ENCODE measurements at places on chromosomes 7 and 10.
A peak's percentile ranks its signal among the peaks of the same experiment; 100 is the strongest.

GRCh38 chr10:100100651-100101184 is 19.0 kb upstream of the CPN1 start:
- peak; percentile 31 for DNase-seq

DNA sequence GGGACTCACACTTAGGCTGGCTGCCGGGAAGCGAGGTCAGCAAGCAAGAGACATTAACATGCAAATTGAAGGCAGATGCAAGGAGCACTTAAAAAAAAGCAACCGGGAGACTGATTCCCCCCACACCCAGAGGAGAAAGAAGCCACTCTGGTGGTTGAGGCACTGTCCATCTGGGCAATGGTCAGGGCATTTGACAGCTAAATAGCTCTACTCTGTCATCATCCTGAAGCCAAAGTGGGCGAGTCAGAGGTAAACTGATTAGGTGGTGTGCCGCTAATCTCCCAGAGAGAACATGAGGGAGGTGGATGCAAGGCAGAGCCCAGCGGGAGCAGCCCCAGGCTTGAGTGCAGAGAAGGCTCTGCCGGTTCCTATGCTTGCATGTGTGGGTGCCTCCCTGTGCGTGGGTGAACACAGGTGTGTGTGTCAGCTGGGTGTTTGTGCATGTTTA is 100.6 kb downstream of the PLXNA4 start:
- DNase-seq, result no peak

DNA sequence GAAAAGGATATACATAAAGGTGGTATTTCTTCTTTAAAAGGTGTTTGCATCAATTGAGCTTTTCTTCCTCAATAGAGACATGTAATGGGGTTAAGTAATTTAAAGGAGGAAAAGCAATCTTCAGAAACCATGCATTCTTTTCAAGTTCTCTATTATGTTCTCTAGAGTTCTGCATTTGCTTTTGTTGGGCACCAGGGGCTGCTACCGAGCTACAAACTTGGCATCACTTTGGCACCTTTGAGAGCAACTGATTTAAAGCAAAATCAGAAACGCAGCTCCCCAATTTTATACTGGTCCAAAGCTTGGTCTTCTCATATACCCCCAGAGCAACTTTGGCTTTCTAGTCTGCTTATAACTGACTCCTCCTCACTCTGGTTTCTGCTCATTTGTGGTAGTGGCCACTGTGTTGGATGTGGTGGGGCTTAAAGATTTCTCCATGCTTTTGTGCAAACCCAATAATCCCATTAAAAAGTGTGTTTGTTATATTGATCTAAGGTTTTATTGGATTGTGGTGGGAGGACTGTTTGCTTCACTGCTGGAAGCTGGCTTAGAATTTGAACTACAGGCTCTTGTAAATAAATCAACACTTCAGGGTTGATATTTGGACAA is 712.1 kb downstream of the PHTF2 start:
- peak; percentile 35 for DNase-seq

DNA sequence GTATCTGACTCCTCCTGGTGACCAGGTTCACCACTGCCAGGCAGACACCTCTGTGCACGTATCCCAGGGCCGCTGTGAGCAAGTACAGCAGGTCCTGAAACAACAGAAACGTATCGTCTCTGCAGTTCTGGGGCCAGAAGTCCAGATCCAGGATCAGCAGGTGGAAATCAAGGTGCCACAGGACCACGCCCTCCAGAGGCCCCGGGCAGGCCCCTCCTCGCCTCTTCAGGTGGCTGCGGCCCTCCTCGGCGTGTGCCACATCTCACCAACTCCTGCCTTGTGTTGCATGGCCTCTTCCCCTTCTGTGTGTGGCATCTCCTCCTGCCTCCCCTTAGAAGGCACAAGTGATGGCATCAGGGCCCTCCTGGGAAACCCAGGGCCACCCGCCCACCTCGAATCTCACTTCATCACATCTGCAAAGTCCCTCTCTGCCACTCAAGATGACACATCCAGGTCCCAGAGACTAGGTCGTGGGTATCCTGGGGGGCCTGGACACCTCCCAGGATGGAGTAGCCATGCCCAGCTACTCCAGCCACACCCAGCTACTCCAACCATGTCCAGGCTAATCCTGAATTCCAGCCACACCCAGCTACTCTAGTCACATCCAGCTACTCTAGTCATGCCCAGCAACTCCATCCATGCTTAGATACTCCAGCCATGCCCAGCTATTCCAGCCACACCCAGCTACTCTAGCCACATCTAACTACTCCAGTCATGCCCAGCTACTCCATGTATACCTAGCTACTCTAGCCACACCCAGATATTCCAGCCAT is 52.6 kb upstream of the DNAAF5 start:
- DNase-seq, result no peak

- no peak for DNase-seq
Observed at GRCh38 chr7:99219185-99219767, 11.4 kb upstream of the KPNA7 start.

DNA sequence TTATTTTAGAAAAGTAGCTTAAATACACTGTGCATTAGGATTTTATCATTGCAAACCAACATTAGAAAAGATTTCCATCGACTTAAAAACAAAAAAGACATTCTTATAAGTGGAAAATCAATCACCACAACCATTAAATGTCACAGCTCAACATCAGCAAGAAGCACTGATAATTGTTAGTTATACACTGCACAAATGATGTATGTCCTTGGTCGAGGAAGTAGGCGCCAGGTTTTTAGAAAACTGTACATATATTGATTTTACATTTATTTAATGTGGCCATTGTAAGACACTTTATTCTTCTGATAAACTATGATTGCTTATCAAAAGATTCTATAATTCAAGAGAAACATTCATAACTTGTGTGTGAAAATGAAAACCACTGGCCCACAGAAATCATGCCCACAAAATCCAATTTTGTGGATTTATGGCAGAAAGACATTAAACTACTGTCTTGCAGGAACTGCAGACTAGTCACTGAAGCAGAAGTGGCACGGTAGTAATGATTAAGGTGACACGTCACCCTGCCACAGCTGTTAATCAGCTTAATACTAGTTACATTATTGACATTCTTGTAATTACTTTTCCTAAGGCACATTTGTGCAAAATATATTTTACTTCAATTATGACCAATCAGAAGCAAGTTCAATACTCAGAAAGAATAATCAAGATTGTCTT is 79.4 kb downstream of the VPS41 start:
- no peak for DNase-seq

DNA sequence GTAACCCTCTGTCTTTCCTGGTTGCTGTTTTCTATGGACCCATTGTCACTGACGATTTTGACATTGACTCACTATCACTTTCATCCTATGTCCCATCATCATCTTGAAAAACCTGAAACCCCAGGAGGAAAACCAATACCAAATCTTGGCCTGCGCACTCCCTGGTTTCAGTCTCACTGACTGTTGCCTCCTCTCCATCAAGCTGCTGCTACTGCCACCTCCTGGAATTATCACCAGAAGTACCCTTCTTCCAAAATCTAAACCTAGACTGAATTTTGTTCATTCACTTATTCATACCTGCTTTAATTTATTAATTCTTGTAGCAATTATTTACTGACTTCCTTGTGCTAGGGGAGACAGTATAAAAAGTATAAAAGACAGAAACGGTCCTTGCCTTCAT is 44.5 kb upstream of the ACBD5 start:
- peak; percentile 34 for DNase-seq

- DNase-seq, result no peak
Observed at GRCh38 chr7:144763291-144763690, 72.6 kb downstream of the TPK1 start.

DNA sequence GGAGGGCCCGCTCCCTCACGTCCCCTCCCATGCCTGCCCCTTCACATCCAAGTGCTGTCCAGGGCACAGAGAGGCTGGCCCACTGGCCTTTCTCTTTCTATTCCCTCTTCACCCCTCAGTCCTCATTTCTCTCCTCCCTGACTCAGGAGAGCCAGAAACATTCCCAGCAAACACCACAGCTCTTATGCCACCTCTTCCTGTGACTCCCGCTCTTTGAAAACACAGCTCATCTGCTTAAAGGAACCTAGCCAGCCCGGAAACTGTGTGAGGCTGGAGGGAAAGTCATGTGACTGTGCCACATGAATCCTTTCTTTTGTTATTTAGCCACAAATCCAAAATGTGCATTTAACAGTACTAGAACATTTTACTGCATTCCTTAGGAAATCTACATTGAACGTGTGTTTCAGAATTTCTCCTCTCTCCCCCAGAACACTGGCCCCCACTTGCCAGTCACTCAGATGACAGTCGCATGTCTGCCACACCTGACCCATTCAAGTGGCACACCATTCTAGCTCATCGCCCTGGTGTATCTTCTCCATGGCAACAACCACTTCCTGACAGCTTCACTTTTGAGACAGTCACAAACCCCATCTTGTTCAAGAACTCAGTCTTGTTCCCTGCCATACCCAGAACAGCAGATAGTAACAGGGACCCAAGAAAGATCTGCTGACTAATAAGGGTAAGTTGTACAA is 42.8 kb downstream of the GRB10 start:
- peak; percentile 57 for DNase-seq

- no peak for DNase-seq
Observed at GRCh38 chr10:113129117-113129516, 179.1 kb downstream of the TCF7L2 start.

DNA sequence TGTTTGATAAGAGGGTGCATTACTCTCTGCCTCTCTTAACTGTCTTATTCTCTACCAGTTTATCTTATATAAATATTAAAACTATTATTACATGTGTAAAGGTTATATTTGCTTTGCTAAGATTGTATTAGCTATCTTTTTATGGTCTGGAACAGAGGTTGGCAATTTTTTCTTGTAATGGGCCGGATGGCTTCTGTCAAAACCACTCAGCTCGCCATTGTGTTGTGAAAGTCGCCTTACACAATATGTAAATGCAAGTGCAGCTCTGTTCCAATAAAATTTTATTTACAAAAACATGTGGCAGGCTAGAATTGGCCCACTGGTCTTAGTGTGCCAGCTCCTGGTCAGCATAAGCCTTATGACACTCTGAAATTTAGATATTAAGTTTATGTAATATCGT is 185.8 kb downstream of the SDK1 start:
- DNase-seq, result no peak

DNA sequence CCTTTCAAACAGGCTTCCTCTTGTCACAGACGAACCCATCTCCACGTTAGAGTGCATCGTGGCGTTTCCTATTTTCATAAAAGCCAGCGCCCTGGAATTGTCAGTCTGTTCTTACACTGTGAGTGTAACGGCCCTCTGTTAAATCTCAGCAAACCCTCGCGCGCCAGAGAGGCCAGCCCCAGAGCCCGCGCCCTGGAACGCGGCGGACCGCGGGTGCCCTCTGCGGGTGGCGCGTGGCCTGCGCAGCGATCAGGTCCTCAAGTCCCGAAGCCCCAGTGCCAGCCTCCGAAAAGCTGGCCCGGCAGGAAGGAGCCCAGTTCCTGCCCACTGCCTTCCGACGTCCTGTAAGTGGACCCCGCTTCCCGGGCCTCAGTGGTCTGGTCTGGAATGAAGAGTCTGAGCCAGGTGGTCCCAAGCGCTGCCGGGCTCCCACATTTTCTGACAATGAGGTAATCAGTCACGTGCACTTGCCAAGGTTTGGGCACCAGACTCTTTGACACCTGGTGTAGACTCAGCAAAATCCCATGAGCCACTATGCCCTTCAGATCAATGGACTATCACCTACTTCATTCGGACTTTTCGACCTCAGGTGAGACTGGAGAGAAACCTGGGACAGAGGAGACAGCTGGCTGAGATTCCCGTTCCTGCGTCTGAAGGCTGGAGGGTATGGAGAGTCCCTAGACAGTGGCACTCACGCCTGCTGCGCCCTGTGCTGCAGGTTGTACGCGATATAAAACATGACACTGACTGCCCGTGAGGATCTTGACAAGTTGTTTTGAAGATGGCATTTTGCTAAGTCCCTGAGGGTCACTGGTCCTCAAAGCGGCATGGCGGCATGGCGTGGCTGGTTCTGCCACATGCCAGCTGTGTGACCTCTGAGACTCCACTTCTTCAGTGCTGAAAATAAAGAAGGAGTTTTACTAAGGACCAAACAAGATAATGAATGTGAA is 109.4 kb upstream of the LANCL2 start:
- peak; percentile 81 for DNase-seq

DNA sequence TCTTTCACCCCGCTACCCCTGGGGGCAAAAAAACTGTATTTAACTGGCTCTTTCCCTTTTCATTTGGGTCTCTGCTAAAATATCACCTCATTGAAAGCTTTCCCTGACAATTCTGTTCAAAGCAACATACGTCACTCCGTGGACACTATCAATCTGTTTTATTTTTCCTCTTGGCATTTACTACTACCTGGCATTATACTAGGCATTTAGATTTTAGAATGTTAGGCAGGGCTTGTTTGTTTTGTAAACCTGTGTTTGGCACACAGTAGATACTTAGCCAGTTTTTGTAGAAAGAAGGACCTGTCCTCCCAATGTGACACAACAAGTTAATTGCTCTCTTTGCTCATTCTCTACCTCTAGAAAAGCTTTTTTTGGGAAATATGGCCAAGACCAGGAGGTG is 26.5 kb upstream of the PDK4 start:
- no peak for DNase-seq

DNA sequence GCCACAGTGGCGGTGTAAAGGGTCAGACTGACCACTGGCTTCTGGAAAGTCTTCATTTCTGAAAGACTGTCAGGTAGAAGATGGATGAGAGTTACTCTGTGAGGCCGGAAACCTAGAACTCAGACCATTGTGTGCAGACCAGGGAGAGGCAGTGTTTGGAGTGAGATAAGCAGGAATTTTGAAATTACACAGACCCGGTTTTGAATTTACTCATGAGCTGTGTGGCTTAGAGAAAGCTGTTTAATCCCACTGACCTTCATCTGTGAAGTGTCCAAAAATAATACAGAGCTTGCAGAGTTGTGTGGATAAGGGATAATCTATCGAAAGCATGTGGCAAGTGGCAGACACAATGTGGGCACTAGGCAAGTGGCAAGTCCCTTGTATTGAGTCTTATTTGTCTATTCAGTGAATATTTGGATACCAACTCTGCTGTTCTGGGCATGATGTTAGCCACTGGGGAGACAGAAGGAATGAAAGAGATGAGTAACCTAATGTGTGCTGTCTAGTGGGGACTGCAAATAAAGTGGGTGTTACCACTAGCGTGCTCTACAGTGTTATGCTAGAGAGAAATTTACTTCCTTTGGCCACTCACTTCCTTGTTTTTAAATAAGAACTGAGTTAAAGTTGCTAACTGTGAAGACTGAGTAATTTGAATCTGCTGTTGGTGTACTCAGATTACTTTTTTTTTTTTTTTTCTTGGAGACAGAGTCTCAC is 69.4 kb downstream of the KIAA1217 start:
- DNase-seq, result no peak

Data from lung microvascular endothelial cell (primary cell).